ENCODE measurements at places on chromosomes 2 and 18.

DNA sequence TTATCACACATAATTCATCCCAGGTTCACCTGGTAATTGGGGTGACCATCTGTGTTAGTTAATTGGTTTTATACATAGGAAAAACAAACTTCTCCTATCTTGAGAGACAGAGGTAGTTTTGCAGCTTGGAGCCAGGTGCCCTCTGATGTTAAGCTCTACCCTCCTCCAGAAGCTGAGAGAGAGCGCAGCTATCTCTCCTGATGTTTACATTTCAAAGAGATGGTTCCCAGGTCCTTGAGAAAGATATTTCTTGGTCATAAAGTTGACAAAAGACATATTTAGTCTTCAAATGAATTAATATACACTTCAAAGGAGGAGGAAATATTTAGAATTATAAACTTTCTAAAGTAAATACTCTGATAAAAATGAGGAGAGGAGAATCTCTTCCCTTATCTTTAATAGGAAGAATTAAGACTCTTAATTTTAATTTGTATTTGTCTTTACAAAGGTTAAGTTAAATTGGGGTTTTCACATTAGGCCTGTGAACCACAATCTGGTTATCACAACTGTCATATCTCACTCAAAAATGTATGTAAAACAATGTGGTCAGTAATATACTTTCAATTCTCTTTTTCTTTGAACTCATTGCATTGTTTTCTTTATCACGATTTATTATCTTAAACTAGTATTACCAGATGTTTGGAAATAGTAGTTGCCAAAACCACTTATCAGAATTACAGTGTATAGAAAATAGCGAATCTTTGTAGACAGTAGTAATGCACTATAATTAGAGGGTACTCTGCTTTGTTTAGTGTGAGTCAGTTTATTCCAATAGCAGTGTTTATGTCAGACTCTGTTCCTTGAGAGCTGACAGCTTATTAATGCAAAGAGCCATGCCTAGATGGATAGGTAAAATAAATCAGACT lies 26.8 kb downstream of the SERPINB4 start:
- DNase-seq = no peak

GRCh38 chr2:202695166-202695565 lies 60.4 kb downstream of the FAM117B start:
- DNase-seq = no peak

DNA sequence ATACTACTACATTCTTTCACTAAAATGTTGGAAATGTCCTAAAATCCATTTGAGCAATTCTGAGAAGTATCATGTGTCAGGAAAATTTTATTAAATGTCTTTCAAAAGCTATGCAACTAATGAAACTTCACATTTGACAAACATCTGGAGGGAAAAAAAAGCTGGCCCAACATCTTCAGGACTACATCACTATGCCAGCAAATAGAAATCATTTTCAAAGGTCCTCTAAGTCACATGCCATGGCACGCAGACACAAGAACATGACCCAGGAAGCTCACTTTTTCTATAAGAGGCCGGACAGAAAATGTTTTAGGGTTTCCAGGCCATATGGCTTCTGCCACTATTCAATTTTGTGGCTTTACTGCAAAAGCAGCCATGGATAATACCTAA lies 11.6 kb downstream of the KANSL3 start:
- DNase-seq = no peak

DNA sequence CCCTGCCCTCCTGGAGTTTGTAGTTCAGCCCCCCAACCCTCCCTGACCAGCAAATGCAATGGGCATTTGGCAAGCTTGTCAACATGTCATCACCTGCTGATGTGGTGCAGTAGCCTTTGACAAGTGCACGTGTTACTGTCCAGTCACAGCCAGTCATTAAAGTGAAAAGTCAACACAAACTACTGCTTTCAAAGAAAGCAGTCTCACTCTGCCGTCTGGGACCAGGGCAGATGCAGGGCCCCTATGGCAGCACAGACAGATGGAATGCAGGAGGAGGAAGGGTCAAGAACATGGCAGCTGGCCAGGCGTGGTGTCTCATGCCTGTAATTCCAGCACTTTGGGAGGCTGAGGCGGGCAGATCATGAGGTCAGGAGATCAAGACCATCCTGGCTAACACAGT lies 222.4 kb upstream of the OSR1 start:
- DNase-seq = no peak

DNA sequence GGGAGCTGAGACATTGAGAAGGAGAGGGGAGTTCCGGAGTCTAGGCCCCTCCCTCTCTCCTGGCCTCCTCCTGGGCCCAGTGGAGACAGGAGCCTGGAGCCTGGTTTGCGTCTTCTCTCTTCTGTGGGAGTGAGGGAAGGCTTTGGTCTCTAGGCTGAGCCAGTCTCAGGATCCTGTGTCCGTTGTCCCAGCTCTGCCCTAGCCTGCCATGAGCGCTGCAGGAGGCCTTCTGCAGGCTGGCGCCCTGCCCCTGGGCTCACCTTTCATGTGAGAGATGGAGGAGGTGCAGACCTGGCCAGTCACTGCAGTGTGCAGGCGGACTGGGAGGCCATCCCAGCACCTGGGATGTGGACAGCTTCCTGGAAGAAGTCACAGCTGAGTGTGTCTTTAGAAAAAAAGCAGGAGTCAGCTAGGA lies 8.7 kb downstream of the IMPA2 start:
- no peak for DNase-seq

- no peak for DNase-seq
Observed at GRCh38 chr2:24517247-24517646, 26.2 kb downstream of the NCOA1 start.

- no peak for DNase-seq
Observed at GRCh38 chr2:110883406-110883805, 151.0 kb downstream of the ACOXL start.

DNA sequence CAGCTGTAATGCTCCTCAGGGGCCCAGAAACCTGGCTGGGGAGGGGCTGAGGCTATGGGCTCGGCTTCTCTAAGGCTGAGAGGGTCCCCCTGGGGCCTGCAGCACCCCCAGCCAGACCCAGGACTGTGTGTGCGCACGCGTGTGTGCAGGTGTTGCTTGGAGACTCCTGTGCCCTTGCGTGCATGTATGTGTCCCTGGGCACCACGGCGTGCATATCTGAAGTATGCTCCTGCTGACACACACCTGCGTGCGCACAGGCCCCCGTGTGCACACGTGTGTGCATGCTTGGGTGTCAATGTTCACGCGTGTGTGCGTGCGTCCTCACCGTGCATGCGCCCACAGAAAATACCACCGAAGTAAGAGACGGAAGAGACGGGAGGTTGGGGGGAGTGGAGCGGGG lies 14.9 kb upstream of the ECEL1 start:
- DNase-seq = no peak

DNA sequence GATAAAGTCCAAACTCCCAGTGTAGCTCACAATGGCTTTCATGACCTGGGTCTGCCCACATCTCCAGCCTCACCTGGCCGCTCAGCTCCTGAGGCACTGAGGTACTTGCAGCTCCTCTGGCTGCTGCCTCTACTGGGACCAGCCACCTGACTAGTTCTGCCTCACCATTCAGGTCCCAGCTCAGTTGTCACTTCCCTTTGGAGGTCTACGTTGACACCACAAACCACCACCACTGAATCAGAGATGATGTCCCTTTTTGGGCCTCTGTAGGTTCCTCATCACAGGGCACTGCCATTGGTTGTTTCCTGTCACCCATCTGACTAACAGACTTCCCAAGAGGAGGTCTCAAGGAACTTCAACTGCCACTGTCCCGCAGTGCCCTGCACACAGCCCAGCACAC lies 21.2 kb downstream of the SPP2 start:
- no peak for DNase-seq

- no peak for DNase-seq
Observed at GRCh38 chr2:67393237-67393636, 3.9 kb upstream of the ETAA1 start.

DNA sequence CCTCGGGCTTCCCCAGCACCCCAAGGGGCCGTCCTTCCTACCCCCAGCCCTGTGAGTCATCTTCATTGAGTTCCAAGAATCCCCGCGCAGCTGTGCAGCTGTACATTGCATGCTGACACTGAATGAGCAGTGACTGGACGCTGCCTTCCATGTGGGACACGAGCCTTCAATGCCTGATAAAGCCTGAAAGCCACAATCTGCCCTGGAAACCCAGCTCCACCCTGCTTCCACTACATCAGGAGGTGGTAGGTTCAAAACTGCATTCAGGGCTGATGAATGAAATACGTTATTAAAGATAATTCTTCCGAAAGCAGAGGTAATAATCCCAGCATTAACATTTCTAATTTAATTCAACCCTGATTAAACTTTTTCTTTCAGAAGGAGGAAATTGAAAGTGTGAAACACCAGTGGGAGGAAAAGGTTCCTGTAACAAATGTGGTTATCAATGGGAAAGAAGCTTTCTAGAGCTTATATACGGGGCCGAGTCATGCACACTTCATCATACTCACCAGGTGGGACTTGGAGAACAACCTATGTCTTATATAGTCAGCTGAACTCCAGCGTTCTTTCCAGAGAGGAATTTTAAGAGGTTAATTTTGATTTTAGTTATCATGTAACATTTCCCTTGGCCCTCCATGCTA lies 360.1 kb downstream of the LPIN1 start:
- DNase-seq = peak; percentile 87

DNA sequence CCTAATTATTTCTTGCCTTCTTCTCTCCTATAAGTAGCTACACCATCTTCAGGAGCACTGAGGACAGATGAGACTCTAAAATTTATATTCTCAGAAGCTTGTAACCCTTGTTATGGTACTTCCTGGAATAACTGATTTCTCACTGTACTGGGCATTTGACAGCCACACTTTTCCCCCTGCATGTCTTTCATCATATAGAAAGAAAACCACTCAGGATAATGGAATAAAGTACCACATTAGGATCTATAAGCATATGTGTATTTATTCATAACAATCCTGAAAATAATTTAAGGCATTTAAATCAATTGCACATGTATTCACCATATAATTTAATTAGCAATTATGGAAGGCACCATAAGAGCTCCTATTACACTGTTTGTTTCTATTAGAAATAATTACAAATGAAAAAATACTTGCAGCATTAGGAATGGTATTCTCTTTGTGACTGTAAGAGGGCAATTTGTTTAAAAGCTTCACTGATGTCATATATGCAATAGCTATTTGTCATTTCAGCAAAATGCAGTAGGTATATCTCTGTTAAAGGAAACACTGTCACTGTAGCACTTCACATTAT lies 216.9 kb upstream of the FSHR start:
- no peak for DNase-seq

DNA sequence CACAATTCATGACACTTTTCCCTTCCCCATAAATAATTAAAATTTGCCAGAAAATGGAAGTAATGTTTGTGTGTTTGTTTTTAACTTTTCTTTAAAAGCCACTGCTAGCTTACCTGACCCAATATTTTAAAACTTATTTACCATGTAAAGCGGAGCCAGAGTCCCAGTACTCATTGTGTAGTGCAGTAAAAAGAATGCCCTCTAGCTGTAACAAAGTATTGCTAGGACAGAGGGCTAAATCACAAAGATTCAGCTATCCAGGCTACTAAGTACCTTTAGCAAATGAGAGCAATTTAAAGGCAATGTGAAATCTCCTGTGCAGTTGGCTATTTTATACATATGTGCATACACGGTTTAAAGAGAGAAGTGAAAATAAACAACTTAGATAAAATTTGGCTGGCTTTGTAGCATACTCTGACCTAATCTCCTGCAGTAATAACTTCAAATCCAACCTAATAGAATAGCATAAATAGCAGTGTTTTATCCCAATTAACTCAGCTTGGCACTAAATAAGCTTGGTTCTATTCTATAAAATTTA lies 997.4 kb upstream of the PIK3C3 start:
- no peak for DNase-seq

GRCh38 chr2:55153584-55154299 lies 78.4 kb downstream of the CLHC1 start:
- DNase-seq = no peak

DNA sequence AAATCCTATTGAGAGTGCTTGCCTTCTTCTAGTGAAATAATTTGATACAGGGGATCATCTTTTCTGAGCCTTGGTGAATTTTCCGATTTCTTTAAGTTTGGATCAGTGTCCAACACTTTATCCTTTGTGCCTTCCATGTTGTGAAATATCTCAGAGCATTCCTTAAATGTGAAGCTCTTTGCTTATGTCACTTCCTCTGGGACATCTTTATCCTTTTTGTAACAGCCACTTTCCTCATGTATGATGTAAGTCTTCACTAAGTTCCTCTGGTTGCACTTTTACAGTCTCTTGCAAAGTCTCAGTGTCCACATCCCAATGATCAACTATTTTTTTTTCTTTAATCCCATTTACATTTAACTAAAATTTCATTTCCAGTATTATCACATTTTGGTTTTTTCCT lies 254.2 kb downstream of the EN1 start:
- no peak for DNase-seq

GRCh38 chr2:19971691-19972090 lies 18.2 kb downstream of the WDR35 start:
- no peak for DNase-seq

DNA sequence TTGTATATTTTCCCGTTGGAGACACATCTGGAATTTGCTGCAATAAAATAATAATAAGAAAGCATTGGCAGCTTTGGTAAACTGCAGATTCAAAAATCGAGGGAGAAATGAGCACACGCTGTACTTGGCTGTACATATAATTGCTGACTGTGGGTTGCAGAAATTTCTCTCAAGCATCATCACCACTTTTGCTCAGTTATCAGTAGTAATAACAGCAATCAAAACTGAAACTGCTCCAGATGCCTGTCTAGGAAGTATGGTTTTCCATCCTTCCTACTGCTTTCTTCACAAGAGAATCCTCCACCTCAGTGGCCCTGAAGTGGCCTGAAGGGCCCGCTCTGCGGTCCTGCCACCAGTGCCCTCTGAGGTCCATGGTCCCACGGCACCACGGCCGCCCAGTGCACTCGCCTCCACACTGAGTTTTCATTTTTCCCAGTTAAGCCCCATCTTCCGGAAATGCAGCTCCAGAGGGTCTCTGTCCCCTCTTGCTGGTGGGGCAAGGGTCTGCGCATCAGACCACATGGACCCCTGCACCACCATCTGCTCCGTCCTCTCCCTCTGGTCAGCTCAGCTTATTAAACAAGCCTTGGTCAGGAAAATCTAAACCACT lies 3.9 kb downstream of the DUSP28 start:
- no peak for DNase-seq

DNA sequence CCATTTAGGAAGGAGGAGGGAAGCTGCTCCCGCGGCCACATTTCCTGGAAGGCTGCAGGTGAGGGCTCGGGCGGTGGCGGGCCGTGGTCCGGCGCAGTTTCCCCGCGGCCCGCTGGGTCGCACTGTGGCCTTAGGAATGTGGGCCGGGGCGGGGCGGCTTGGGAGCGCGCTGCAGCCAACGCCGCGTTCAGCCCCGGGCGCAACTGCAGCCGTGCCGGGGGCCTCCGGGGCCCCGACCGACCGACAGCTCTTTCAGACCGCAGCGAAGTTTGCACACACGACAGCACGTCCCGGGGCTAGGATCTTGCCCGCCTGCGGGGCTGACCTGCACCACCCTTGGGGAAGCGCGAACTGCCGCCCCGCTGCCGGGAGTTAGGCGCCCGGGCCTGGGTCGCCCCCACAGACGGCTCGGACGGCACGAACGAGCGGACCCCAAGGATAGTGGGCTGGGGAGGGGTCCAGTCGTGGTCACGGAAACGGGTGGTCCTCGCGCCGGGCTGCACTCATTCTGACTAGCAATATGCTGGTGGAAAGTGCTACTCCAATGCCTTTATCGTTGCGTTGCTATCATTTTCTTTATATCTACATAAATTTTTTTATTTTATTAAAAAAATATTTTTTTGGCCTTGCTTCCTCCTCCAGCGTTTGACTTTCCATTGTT lies 69.9 kb upstream of the DLX2 start:
- no peak for DNase-seq

All from GM04503 (cell line).